Central memory CD4-positive, alpha-beta T cell (primary cell): ENCODE measurements at places on chromosomes 1 and 21.

- no peak for DNase-seq
Measured at GRCh38 chr1:115336741-115337140, 1.3 kb downstream of the NGF start.

GRCh38 chr1:232664844-232665777 is 35.2 kb upstream of the SIPA1L2 start:
- no peak for DNase-seq

- peak; percentile 21 for DNase-seq
Measured at GRCh38 chr1:147892731-147893214, 9.8 kb upstream of the GJA8 start.

DNA sequence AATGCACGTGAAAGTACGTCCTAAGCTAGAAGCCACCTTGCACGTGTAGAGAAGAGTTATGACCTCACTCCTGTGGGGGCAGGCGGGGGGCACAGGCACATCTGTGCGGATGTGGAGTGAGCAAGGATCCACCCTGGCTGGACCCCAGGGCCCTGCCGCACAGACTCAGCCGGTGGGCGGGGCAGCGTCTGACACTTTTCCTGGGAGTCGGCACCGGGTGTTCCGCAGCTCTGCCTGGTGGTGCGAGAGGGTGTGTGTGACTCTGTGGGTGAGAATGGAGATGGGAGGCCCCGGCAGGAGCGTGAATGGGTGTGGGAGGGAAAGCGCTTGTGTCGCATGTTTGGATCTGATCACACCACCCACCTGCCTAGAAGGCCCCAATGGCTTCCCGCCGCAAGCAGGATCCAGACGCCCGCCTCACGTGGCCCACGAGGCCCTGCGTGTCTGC is 29.5 kb downstream of the RAP1GAP start:
- DNase-seq, result no peak

- DNase-seq, result no peak
Measured at GRCh38 chr1:9320520-9321479, 28.1 kb downstream of the SPSB1 start.

DNA sequence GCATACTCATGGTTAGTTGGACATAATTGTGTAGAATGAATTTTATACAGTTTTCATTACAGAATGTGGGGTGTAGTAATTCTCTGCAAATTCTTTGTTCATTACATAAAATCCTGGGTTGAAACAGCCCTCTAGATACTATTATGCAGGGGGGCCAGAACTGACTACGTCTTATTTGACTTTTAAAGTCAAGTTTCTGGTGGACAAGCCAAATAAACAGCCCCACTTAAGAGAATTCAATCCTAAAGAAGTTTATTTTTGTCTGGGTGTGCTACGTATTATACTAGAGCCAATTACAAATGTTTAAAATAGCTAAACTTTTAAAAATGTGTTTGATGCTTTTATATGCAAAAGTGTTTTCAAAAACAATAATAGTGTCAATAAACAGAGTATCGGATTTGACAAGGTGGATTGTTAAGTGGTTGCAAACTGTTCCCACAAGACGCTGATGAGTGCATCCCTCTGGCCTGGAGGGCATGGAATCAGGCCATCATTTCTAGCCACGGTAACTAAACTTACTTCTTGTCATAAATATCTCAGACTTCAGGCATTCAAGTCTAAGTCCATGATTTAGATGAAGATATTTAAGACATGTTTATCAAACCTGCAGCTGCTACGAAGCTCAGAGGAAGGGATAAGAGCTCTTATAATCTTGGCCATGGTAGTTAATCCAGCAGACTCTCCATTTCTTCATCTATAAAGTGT is 646.3 kb downstream of the KIF26B start:
- DNase-seq, result no peak

GRCh38 chr1:186104459-186104858 is 270.6 kb downstream of the TPR start:
- no peak for DNase-seq

DNA sequence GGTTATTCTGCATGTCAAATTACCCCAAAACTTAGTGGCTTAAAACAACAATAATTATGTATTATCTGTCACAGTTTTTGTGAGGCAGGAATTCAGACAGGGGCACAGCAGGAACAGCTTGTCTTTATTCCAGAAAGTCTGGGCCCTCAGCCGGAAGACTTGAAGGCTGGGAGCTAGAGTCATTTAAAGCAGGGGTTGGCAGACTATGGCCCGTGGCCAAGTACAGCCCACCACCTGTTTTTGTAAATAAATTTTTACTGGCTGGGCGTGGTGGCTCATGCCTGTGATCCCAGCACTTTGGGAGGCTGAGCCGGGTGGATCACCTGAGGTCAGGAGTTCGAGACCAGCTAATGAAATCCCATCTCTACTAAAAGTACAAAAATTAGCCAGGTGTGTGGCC is 39.6 kb upstream of the KDM4A start:
- no peak for DNase-seq
